Left forelimb (tissue), 1 donor: ENCODE measurements at places on chromosomes 4 and X.

- no peak for DNase-seq
These were observed 377.1 kb upstream of the HS3ST1 start for GRCh38 chr4:11805842-11806241.

DNA sequence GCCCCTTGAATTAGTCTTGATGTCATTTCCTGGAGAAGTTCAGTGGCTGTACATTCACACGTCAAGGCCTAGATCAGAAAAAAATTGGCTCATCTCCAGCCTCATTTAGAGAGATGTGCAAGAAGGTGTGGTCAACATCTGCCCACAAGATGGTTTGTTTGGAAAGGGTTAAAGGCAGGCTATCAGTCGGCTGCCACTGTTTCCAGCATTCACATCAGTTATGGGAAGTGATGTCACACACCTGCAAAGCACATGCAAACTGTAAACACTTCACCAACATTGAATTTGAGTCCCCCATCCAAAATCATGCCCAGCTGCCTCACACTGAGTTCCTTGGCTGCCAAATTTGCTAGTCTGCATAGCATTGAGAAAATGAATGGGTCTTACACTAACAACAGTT, 498.3 kb upstream of the INTU start:
- DNase-seq: no peak

GRCh38 chr4:15809466-15809865, 31.3 kb downstream of the CD38 start:
- DNase-seq: no peak

GRCh38 chr4:158314756-158315487, 104.6 kb downstream of the TMEM144 start:
- DNase-seq: no peak

DNA sequence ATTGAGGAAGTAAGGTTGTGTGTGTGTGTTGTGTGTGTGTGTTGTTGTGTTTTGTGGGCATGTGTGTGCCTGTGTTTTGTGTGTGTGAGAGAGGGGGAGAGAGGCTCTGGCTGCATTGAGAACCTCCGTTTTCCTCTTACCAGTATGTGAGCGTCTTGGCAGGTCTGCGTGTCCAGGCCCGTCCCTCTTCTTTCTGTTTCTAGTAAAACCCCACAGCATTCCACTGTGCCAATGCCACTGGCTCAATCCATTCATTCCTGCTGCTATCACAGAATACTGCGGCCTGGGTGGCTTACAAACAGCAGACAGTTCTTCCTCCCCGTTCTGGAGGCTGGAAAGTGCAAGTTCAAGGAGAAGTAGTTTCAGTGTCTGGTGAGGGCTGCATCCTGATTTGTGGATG, 15.5 kb upstream of the HTRA3 start:
- DNase-seq: no peak

DNA sequence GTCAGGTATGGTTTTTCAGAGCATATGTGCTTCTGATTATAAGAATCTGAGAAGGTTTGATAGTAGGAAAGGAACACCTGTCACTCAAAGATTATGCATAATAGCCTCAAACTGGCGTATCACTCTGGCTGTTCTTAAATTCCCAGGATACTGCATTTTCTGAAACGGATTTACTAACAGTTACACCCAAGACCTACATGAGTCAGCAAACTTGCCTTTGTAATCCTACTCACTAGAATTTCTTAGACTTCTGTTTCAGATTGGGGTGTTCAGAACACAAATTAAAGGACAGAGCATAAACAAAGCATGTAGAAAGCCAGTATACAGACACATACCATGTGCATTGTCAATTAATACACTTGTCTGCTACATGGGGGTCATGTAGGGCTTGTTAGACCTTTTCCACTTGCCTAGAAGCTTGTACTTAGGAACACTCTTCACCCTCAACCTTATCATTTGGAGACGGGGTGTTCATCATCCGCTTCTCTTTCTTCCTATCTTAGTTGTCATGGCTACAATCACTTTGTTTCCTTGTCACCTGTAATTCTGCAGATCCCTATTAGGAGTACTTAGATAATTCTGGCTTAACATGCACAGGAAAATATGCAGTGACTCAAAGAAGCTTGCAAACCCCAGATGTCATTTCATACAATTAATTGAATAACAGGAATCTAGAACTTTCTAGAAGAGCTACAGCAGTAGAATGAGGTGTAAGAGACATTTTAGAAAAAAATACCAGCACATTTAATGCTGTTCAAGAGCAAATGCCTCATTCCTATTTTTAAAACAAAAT, 593.0 kb upstream of the TENM3 start:
- DNase-seq: no peak

- DNase-seq: no peak
These were observed 150.1 kb upstream of the NEIL3 start for GRCh38 chr4:177159600-177159999.

DNA sequence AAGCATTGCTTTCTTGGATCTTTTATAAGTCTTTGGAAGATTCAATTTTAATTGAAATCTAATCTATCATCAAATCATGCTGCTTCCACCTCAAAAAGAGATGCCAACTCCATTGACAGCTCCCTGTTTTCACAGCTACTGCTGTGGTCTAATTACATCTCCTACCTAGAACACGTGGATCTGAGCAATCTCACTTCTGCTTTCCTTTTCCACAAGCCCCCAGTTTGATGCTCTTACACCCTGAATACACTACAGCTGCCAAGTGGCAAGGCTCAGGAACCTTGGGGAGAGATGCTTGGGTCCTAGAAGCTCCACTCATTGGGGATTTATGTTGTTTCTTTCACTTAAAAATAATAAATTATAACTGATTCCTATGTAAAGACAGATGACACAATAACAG, 172.0 kb downstream of the CFAP299 start:
- DNase-seq: no peak

DNA sequence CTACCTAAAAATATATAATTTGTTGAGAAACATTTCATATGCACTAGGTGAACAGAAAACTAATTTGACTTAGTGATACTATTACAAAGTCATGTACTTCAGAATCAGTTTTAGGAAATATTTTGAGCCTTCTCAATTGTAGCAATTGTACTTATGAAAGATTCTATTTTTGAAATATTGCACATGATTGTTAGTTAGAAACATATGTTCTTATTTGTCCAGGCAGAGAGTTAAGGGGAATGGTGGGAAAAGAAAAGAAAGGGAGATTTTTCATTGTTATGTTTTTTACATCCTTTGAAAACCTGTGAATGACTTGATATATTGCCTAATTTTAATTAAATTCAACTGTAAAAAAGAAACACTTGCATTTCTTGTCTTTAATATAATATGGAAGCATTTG, 66.0 kb downstream of the GLRB start:
- DNase-seq: no peak

GRCh38 chrX:34901761-34902160, 40.8 kb upstream of the FAM47B start:
- no peak for DNase-seq

GRCh38 chrX:120562569-120562926, 1.8 kb upstream of the CUL4B start:
- DNase-seq: no peak

DNA sequence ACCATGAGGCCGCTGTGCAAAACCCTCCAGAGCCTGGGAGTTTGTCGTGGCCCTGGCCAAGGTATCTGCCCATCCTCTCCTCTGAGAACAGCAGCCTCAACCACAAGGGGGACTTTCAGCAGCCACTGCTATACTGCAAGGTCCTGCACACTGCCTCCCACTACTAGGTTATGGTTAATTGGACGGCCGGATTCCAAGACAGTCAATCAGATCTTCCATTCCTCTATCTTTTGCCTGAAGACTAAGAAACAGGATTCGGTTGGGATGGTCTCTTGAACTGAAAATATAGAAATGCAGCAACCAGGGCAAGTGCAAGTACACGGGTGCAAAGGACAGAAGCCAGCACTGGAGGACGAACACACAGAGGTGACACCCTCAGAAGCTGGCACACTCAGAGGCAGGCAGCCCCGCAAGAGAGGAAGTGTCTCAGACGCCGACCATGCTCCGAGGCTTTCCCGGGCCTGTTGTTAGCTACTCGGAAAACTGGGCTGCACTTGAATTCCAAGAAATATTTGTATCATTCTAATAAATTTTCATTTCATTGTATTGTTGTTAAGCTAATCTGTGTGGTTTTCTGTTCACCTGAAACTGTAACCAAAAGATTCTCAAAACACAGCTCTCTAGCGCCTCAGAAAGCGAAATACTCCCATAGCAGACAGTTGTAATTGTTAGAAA, 63.3 kb downstream of the AFAP1 start:
- no peak for DNase-seq

DNA sequence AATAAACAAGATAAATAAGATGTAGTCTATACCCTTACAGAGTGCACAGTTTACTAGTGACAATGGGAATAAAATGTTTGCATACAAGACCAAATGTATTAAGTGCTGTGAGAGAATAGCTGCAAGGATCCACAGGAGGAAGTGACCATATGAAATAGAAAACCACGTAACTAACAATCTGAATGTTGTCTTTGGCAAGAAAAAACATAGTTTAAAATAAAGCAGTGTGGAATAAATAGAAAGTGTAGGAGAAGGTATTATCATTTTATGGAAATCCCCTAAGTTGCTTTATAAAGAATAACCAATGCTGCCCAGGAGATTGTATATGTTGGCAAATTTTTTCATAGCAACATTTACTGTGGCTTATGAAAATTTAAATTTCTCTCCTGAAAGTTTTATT, 116.1 kb downstream of the PCDH7 start:
- no peak for DNase-seq

GRCh38 chr4:68347845-68348244, 2.0 kb downstream of the YTHDC1 start:
- no peak for DNase-seq

DNA sequence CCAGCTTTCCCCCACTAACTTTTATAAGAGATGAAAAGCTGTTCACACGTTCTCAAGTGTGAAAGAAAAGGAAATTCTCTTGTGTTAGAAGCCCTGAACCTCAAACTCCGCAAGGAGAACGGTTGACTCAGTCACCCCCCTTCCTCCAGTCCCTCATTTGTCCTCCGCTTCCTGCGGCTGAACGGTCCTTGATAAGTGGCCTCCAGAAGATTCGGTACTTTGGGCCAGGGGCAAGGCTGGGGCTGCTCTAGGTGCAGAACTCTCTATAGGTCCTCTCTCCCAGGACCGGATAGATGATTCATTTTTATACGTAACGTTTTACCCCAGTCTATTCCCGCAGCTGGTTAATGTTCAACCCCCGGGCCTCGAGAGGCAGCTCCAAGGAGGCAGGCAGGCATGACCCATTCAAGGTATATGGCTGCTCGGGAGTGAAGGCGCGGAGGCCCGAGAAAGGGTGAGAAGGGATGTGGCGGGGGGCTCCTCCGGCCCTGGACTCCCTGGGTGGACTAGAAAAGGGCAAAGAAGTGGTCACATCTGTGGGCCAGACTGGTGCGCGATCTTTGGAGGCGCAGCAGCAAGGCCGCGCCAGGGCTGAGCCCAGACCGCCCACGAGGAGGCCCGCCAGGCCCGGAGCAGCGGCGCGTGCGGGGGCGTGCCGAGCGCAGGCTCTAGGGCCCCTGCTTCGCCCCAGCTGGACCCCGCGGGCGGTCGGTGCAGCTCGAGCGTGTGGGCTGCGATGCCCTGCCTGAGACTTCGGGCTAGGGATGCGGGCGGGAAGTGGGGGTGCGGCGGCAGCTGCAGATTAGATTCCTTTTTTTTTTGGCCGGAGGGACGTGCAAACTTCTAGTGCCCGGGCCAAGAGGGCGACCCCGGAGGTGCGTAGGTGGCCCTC, 11.7 kb downstream of the PITX2 start:
- no peak for DNase-seq

DNA sequence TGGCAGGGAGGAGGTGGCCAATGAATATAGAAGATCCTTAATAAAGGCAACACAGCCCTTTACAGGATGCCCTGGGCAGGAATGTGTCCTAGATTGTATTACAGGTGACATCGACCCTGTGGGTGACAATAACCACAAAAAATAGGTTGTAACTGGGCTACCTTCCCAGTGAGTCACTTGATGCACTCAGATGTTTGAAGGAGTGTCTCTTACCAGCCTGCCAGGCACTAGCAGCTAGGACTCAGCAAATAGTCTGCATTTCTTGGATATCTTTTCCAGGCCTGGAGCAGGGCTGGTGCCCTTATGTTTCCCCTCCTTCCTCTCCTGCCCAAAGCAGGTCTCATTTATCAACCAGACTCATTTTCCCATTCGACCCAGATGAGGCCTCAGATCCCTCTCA, 50.9 kb upstream of the TMEM164 start:
- no peak for DNase-seq

GRCh38 chr4:76753814-76754213, 144.1 kb downstream of the SOWAHB start:
- DNase-seq: no peak

DNA sequence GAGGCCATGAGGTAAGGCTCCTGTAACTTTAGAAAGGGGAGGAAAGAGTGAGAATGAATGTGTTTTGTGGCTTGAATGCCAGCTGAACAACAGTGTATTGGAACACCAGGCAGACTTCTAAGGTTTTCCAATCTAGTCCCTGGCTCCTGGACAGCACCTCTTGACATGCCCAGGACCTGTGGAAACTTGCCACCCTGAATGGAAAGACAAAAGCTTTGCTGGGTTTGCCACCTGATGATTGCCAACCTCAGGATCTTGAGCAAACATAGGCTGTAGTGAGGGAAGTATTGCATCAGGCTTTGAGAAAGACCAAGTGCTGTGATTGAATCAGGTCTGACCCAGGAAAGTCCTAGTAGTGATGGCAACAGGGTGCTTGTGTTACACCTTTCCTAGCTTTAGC, 1393.1 kb upstream of the DIAPH2 start:
- no peak for DNase-seq

GRCh38 chr4:3720466-3720865, 45.7 kb upstream of the ADRA2C start:
- no peak for DNase-seq

DNA sequence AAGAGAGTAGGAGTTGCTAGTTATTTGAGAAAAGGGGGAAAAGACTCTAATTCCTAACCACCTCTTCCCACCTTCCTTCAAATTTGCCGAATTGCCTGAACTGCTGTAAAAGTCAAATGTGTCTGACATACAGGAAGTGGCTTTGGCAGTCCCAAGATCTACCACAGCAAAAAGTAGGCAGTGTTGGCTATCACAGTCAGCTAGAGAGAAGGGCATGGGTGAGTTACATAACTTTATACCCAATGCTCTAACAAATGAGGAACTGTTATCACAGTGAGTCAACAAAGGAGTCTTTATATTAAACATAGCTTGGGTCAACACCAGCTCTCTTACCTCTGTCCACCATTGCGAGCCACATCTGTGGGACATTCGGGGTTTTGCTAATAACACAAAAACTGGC, 2.4 kb upstream of the MBNL3 start:
- no peak for DNase-seq

GRCh38 chrX:78377186-78377585, 49.8 kb upstream of the CYSLTR1 start:
- no peak for DNase-seq

GRCh38 chr4:94409962-94410361, 41.8 kb upstream of the PDLIM5 start:
- no peak for DNase-seq

- DNase-seq: no peak
These were observed 14.8 kb upstream of the CXCL5 start for GRCh38 chr4:74013264-74013663.
